ENCODE measurements at places on chromosomes 3 and 15.

GRCh38 chr3:60413551-60413950 lies 837.7 kb downstream of the FHIT start:
- DNase-seq: no peak

- no peak for DNase-seq
Observed at GRCh38 chr15:89543389-89543788, 31.9 kb upstream of the TICRR start.

- no peak for DNase-seq
Observed at GRCh38 chr15:95836536-95836935, 494.0 kb upstream of the NR2F2 start.

- DNase-seq: no peak
Observed at GRCh38 chr3:128493570-128494366, 767 bp upstream of the GATA2 start.

DNA sequence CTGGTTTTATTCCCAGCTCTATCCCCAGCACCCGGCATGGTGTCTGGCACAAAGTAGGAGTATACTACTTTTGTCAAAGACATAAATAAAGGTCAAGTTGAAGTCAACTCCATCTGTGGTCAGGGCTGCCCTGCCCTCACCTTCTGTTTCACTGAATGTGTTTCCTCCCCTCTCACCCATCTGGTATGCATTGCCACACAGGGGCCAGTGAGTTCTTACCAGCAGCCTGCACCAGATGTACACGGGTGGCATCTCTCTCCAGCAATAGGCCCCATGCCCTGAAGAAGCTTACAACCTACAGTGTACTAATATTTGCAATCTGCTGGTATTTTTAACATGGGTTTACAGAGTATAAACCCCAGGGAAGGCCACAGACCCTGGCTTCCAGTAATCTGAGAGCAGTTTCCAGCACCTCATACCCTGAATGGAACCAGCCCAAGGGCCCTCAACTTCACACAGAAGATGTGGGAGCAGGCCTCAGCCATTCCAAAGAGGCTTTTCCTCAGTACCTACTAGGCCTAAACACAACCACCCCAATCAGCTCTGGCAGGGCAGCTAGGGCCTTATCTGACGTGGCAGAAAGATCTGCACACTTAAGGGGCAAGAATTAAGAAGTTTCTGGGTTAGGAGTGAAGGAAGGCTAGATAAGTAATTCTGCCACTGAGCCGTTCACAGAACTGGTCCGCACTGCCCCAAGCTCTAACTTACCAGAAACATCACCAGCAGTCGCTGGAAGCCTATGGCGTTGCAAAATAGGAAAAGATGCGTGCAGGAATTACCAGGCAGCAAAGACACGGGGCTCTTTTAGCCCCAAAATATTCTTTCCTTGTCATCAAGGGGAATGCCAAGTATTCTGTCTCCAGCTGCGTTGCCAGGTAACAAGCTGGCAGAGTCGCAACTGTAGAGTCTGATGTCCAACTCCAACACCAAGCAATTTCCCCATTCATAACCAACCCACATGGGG lies 2.1 kb downstream of the IDH2 start:
- DNase-seq: no peak

- DNase-seq: no peak
Observed at GRCh38 chr3:177102553-177102952, 94.7 kb downstream of the TBL1XR1 start.

- DNase-seq: no peak
Observed at GRCh38 chr3:194114123-194114522, 21.8 kb upstream of the HES1 start.

DNA sequence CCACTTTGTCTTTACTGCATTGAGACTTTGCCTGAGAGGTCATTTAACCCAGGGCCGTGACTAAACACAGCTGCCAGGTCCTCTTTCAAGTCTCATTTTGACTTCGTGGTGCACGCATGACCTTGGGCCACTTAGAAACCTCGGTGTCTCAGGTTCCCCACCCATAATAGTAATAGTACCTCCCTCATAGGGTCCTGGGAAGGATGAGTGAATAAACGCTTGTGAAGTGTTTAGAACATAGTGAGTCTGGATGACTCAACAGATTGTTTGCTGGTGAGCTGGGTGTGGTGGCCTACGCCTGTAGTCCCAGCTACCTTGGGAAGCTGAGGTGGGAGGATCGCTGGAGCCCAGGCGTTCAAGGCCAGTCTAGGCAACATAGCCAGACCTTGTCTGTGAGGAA lies 56.3 kb downstream of the BDH1 start:
- DNase-seq: no peak

DNA sequence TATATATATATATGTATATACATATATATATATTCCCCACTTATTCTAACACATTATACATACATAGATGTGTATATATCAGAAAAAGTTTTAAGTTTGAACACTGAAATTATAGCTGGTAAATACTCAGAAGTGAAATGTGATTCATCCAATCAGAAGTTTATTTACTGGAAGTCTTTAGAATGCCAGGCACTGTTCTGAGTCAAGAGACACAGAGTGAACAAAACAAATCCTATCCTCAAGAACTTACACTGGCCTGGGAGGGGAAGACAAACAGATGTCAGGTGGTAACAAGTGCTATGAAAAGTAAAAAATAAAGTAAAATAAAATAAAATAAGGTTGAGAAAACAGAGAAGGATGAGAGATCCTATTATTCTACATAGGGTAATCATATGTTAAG lies 13.4 kb downstream of the DHX36 start:
- no peak for DNase-seq

DNA sequence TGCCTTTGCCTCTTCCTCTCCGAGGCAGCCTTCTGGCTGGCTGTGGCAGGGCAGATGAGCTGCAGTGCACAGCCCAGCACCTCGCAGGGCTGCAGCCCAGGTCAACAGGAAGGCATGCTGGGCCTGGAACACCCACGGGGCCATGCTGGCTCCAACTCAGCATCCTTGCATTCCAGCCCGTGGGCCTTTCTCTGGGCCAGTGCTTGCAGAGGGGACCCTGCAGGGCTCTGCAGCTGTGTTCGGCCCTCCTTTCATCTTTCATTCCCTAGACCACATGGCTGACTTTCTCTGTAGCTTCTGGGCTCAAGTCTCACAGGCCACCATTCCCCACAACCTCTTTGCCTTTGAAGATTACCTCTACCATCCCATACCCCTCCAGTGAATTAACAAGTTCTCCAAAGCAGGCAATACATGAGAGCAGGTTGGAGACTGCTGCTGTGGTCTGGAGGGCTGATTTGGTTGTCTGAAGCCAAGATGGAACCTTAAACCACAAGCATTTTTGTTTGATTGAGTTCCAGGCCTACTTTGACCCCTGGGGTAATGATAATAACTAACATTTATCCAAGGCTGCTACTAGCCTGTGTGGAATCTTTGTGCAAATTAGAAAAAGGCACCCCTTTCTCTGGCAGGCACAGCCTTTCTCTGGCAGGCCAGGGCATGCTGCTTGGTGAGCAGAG lies 5.9 kb downstream of the FAM131A start:
- no peak for DNase-seq

GRCh38 chr3:156918746-156919145 lies 92.6 kb downstream of the LEKR1 start:
- DNase-seq: no peak

DNA sequence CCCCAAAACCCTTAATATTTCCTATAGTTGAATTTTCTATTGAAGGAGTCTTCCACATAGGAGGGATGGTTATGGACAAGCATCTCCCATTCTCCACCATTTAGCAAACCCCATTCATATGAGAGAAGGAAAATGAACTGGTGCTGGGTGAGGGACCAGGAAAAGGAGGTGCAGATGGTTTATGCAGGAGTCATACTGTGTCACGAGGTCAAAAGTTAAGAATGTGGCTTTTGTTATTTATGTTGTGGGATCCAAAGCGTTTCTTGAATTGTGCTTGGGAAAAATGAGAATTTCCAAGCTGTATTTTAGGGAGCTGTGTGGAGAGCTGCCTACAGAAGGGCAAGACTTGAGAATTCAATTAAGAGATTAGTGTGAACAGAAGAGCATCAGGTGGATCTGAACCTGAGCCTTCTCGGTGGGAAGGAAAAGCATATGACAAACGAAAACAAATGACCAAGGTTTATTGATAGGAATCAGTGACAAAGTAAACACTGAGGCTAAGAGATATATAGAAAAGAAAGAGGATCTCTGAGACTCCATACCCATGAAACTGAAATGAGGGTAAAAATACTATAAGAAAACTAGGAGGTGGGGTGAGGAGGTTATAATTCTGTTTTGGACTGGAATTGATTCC lies 473.3 kb upstream of the NR2F2 start:
- DNase-seq: no peak

DNA sequence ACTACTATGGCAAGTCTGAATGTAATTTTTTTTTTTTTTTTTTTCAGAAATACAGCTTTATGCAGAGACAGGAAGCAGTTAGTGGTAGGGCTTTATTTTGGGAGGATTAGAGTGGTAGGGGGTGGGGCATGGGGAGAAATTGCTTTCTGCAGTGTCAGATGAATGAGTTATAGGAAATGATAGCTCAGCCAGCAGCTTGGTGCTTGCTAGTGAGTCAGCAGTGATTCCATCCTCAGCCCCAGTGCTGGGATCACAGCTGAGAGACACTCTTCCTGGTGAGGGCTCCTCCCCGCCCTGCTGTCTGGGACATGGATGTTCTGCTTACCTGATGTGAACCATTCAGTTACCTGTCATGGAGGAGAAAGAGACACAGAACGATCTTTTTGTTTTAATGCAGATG lies 39.6 kb downstream of the SEMA6D start:
- no peak for DNase-seq

DNA sequence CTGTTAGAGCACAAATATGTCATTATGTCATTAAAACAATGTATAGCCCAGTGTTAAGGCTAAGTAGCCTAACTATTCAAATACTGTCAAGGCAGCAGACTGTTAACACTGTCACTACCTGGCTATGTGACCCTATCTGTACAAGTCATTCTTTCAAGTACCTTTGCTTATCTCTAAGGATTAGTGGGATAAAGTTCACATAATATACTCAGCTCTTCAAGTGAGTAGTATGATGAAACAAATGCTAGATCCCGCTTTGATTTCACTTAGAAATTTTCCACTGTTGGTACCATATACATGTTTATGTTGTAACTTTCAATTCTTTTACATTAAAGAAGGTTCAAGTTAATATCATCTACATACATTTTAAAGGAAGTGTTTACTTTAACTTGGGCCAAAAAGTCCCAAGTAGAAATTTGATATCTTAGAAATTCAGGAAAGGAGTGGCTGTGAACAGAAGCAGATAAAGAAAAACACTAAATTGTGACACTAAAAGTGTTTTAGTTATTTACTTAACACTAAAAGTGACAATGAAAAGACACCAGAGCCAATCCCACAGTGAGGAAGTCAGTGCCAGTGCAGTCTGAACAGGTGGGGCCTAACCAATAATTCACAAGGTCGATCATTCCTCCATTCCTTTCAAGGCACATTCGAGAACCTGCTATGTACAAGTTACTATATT lies 4.8 kb upstream of the RFX7 start:
- no peak for DNase-seq

- DNase-seq: no peak
Observed at GRCh38 chr15:75985971-75986370, 26.3 kb downstream of the NRG4 start.

DNA sequence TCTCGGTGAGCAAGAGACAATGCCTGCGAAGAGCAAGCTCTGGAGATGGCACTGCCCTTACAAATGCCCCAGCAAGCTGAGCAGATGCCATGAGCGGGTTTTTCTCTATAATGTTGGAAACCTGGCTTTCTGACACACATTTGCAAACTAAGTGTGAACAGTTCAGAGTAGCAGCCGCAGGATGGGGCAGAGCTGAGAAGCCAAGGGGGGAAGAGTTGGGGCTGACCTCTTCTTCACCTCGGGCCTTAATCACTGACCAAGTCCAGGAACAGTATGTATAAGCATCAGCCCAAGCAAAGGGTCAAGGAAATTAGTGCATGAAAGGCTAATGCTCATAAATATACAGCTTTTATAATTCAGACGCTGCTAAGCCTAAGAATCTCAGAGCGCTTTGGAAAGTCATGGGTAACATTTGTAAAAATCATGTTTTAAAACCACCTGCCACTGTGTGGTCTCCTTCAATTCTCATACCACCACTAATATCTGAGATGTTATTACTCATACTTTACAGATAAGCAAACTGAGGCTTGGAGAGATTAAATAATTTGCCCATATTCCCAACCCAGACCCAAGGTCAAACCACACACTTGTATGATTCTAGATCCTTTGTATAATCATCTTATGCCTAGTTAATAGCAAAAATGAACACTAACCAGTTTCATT lies 603.4 kb downstream of the FOXP1 start:
- no peak for DNase-seq

Data from stimulated activated CD8-positive, alpha-beta memory T cell treated with anti-CD3 and anti-CD28 coated beads, Interleukin-15, amount 100 ng/mL, for 48 hours (primary cell).